Femur (tissue), 1 donor: ENCODE measurements at places on chromosomes 5 and 9.

- DNase-seq: no peak
Measured at GRCh38 chr5:168939156-168939800, 360.1 kb upstream of the PANK3 start.

- no peak for DNase-seq
Measured at GRCh38 chr9:134717056-134717455, 75.5 kb downstream of the COL5A1 start.

- no peak for DNase-seq
Measured at GRCh38 chr9:135409286-135410200, 70.0 kb upstream of the PPP1R26 start.

DNA sequence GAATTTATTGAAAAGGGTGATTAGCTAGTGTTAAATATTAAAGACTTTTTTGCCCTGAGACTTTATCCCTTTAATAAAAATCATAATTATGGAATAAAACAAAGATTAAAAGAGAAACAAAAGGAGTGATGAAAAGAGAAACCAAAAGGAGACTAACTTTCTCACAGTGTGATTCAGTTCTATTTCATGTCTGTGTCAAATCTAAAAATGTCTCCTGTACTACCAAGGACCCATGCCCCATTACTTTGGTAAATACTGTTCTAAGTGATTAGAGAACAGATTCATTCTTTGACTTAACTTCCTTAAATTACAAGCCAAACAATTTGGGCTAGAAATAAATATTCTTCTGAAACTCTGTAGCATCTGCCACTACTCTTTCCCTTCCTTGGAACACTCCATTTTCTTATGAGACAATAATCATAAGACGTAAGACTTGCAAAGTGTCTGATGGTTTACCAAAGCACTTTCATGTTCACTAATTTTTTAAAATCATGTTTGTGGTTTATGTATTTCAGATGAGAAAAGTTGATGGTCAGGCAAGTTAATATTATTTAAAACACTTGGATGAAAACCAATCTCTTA, 319.0 kb downstream of the EBF1 start:
- DNase-seq: no peak

GRCh38 chr5:124310453-124310852, 436.0 kb downstream of the ZNF608 start:
- no peak for DNase-seq

DNA sequence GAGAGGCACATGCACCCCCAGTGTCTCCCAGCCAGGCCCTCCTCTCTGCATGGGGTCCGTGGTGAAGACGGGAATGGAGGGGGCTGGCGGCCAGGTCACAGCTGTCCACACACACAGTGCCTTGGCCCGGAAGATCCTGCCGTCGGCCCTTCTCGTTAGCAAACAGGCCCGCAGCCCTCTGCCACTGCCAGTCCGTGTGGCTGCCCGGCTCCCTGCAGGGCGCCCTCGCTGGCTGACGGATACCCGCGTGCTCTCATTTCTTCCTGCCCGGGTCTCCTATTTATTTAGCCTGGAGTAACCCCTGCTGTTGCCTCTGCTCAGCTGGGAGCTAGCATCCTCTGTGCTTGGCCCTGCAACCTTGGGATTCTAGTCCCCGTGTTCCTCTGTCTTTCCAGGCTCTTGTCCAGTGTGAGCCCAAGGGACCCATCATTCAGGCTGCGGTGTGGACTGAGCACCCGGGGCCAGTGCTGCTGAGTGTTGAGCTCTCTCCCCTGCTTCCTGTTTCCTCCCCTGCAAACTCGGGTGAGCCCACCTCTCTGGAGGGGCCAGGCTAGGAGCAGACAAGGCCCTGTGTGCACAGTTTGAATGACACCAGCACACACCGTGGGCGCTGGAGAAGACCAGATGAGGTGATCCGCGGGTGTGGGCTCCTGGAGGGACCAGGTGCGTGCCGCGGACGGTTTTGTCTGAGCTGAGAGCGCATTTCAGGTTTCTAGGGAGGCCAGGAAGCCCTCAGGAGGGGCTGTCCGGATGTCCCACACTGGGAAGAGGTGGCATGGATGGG, 14.6 kb upstream of the RNU6ATAC start:
- DNase-seq: peak; percentile 79

DNA sequence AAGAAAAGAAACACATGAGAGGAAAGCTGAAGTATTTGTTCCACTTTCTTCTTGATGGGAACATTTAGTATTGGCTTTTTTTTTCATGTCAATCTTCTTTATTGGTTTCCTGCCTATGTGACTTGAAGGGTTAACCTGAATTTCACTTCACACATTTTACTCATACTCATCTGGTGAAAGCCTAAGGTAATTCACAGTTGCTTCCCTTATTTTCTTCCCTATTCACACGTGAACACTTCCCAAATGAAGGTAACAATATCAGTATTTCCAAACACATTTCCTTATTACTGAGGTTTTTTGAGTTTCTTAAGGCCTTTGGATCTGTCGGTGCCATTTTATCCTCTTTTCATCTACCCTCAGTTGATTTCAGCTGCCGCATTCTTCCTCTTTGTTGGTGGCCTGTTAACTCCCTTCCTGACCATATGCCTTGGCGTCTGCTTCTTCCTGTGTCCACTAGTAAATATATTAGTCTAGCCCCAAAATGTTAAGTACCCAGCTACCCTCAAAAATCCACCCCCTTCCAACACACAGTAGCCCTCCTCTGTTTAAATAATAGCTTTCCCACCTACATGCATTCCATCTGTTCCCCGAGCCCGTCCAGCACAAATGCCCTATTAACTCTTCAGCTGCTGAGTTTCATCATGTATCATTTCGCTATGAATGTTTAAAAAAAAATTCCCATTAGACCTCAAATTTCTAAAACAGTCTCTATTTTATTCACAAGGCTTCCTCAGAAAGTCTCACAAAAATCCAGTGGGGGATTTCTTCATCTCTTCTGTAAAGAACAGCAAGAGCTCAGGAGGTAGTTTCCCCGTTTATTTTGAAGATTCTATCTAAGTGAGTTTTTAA, 97.3 kb downstream of the USP20 start:
- DNase-seq: no peak

DNA sequence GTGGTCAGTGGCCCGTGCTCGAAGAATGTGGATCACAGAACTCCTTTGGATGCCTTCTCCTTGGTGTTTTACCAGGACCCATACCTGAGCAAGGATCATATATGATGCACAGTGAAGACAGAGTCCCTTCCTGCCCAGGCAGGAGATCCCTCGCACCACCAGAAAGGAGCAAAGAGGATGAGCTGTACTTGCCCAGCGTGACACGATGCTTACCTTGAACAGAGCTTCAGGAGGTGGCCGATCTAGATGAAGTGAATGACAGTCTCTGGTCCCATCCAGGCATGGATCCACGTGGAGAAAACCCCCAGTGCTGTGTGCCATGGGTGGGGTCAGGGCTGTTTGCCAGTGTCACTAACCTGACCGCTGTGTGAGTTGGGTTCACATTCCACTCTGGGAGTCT, 455.4 kb downstream of the GADD45G start:
- no peak for DNase-seq

DNA sequence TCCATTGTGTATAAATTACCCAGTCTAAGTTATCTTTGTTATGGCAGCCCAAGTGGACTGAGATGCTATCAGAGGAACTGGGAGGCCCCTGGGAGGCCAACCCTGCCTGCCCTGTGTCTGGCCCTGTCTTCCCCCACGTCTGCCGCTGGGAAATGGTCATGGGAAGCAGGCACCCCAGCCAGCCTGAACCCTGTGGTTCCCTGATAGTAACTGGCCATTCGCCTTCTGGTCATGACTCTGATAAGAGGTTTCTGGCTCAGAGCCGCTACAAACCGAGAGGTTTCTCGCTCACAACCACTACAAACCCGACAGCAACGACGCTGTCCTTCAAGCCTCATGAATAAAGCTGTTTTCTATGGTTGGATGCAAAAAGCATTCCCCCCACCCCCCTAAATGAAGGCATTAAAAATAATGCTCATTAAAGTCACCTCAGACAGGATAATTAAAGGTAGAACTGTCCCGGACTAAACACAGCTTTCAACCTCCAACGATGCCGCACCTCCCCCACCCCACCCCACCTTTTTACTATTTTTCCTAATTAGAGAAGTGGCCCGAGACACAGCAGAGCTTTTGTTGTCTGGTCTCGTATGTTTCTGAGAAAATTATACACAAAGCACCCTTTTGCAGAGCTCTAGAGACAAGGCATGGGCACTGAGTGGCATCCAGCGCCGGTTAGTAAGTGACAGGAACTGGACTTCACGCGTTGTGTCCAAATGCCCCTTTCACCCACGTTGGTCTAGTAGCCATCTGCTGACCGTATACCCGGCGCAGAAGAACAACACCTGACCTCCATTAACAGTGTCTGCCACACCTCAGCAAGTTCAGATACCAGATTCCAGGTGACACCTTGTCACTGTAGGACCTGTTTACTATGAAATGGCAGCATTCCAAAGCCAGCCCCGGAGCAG, 140.8 kb downstream of the COL23A1 start:
- no peak for DNase-seq

GRCh38 chr5:16160706-16161105, 18.9 kb downstream of the MARCHF11 start:
- DNase-seq: no peak

DNA sequence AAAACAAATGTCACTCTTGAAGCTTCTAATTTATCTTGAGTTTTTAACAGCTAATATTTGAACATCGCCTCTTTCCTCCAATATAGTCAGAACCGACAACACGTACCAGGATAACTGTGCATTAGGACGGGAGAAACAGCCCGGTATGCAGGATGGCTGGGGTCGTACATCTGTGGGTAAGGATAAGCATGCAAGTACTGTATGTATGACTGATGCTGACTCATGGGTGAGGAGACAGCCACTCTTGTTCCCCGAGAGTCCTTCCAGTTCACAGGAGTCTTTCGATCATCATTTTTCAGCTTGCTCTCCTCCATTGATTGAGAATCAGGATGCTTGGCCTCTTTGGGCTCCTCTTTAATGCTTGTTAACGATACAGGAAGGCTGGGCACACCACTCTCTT, 102.3 kb downstream of the ZNF608 start:
- no peak for DNase-seq

- DNase-seq: no peak
Measured at GRCh38 chr9:70409280-70409679, 5.2 kb downstream of the KLF9 start.

DNA sequence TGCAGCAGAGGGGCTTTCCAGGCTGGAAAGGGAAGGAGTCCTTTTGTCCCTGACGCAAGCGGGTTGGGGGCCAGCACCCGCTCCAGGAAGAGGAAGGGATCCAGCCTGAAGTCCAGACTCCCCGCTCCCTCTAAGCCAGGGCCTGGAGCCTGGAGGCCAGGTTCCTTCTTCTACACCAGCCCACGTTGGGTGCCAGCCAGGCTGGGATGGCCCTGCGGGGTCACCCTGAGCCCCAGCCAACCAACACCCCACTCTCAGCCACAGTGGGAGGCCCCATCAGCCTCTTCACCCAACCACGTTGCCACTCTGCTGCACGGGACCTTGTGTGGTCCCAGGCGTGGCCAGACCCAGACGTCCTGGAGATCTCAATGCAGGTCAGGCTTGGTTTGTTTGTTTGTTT, 970 bp upstream of the FUT7 start:
- no peak for DNase-seq

DNA sequence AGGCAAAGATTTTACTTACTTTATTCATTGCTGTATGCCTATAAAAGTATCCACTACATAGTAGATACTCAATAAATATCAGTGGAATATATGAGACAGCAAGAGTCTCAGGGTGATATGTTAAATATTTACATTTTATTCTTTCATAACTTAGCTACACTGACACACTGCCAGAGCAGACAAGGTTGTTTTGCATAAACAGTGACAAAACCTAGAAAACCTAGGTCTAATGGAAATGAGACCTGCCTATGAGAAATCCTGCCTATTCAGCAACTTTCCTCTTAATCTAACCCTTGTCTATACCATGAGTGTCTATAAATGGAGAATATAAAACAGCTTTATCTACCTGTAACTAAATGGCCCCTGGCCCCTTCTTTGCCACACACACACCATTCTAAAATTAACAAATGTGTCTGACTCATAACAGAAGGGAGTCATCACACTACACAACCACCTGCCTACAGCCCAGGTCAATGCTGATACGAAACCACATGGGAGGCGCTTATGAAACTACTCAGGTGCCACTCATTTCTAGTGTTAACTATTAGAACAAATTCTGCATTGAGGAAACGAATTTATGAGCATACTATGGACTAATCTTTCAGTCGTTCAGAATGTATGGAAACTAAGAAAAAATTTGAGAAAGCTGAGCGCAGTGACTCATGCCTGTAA, 60.3 kb downstream of the UBAP2 start:
- DNase-seq: no peak

GRCh38 chr5:1736065-1736464, 63.6 kb downstream of the MRPL36 start:
- no peak for DNase-seq

DNA sequence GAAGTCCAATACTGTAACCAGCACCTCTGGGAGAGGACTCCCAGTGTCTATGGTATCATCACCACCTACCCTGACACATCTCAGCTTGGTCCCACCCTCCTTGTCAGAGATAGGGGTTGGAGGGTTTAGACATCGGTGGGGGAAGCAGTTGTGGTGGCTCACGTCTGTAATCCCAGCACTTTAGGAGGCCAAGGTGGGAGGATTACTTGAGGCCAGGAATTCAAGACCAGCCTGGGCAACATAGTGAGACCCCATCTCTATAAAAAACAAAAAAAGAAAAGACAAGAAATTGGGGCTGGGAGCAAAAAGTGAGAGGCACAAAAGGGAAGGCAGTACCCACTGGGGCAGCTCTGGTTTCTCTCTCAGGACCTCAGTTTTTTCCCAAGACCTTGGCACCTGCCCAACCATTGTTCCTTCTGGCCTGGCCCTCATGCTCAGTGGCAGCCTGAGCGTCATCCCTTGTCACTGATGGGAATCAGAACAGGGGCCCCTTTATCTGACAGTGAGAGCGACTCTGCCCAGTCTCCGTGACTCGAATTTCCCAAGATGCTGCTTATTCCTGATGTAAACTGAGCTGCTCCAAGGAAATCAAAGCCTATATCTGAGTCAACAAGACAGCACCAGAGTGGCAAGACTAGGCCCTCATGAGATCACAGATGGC, 80.5 kb upstream of the HSPA9 start:
- DNase-seq: peak; percentile 57

DNA sequence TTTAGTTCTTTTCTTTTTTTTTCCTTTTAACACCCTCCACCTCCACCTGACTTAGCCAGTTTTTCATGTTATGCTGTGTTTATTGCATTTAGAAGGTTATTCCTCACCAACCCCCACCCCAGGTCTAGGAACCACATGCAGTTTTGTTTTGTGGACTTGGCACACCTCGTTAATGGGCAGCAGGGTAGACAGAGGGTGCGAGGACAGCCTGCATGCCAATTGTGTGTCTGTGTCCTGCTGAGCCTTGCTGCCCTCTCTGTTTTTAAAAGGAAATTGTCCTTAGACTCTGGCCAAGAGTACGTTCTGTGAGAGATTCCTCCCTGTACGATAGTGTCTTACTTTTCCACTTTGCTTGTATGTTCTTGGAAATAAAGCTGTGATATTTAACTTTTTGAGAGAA, 13.9 kb downstream of the PIK3R1 start:
- no peak for DNase-seq

DNA sequence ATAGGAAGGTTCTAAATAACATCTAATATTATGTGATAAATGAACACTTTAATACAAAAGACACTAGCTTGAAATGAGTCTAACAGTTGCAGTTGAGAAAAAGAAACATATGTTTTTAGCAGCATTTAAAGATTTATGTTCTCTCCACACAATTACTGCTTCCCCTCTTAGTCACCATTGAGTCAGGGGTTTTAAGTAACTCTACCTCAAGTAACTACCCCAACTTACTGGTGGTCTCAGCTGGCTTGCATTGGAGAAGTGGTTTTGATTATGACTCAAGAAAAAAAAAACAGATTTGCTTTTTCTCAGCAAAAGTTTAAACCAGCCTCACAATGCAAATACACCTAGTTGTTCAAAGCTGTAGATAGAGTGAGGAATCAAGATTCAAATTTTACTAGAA, 1216.5 kb upstream of the CDH9 start:
- DNase-seq: no peak
